ENCODE measurements at places on chromosomes 12 and 14.

- no peak for DNase-seq
Observed at GRCh38 chr14:23536494-23536893, 15.1 kb downstream of the ZFHX2 start.

DNA sequence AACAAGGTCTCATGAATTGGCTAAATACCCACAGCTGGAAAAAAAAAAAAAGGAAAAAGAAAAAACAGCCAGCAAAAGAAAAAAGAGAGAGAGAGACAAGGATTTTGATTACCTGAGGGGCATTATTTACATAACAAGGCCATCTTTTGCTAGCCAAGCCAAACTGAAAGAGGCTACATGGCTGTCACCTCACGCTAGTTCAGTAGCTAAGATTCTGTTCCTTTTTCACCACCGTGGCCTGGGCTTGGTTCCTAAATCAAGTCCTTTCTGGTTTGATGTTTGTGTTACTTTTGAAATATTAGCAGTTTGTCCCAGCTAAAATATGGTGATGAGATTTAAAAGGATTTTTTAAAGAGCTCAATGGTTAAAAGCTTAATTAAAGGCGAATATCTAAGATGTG, 2.0 kb upstream of the SDS start:
- no peak for DNase-seq

DNA sequence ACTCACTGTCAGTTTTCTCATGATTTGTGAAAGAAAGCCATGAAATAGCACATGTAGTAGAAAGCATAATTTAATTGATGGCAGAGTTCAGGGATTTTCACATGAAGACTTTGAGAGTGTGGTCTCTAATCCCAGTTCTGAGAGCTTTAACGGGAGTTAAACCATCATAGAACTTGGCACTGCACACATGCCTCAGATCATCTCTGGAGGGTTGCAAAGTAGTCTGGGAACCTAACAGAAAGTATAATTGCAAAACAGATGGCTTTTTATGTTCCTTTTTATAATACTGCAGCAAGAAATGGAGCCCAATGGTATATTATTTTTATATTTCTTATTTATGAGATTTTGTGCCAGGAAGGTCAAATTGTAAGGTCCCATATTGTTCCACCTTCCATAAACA, 77.9 kb downstream of the BHLHE41 start:
- DNase-seq: no peak

GRCh38 chr12:50568338-50569091, 63.7 kb downstream of the DIP2B start:
- no peak for DNase-seq

DNA sequence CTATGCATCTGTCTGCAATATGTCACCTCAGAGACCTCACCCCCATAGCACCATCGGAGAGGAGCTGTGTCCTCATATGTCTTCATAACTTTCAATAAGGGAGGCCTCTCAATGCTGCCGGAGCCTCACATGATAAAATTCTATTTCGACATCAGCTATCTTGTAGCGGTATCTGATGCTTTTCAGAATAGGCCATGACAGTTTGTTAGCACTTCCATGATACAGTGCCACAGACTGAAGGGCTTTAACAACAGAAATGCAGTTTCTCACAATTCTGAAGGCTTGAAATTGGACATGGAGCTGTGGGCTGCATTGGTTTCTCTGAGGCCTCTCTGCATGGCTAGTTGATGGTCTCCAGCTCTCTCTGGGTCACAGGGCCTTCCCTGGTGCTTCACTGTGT, 125.0 kb upstream of the PZP start:
- DNase-seq: no peak

- no peak for DNase-seq
Observed at GRCh38 chr14:30608533-30609006, 13.5 kb upstream of the SCFD1 start.

- DNase-seq: peak; percentile 5
Observed at GRCh38 chr14:52793061-52793460, 1.7 kb upstream of the GNPNAT1 start.

DNA sequence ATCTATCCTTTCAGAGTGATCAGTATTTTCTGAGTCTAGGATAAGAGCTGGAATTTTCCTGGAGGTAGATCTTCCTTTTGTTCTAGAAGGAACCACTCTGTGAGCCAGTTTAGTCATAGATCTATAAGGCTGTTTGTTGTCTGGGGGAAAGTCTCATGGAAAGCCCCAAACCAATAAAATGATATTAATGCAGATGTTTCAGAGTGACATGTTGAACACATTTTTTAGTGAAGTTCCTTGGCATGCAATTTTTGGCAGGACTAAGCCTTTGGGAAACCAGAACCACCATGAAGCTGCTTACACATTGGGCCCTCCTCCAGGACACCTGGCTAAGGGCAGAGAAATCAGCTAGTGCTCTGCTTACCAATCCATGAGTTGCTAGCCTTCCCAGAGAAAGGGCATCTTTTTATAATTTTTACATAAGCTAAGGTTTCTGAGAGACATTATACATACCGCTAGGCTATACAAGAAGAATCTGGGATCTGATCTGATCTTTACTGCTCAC, 101.5 kb upstream of the PCED1B start:
- no peak for DNase-seq

DNA sequence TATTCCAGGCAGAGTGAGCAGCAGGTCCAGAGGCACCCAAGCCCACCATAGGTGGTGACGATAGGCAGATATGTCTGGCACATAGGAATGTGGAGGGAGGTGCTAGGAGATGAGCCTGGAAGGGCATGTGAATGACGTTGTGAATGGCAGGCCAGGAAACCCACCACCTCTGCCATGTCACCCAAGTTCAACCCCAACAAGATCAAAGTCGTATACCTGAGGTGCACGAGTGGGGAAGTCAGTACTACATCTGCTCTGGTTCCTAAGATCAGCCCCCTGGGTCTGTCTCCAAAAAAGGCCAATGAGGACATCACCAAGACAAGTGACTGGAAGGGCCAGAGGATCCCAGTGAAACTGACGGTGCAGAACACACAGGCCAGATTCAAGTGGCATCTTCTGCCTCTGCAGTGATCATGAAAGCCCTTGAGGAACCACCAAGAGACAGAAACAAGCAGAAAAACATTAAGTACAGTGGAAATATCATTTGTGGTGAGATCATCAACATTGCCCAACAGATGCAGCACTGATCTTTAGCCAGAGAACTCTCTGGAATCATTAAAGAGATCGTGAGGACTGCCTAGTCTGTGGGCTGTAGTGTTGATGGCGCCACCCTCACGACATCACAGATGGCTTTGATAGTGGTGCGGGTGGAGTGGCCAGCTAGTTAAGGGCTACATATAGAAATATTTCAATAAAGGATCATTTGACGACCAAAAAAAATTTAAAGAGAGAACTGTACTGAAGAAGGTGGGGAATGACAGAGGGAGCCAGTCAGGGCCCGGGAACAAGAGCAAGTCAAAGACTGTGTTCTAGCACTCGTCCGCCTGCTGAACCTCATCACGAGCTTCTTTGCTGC, 99.7 kb downstream of the ZFP36L1 start:
- no peak for DNase-seq

GRCh38 chr12:795305-795704, 42.9 kb downstream of the WNK1 start:
- no peak for DNase-seq

GRCh38 chr12:26327975-26328644, 132.7 kb downstream of the SSPN start:
- no peak for DNase-seq

DNA sequence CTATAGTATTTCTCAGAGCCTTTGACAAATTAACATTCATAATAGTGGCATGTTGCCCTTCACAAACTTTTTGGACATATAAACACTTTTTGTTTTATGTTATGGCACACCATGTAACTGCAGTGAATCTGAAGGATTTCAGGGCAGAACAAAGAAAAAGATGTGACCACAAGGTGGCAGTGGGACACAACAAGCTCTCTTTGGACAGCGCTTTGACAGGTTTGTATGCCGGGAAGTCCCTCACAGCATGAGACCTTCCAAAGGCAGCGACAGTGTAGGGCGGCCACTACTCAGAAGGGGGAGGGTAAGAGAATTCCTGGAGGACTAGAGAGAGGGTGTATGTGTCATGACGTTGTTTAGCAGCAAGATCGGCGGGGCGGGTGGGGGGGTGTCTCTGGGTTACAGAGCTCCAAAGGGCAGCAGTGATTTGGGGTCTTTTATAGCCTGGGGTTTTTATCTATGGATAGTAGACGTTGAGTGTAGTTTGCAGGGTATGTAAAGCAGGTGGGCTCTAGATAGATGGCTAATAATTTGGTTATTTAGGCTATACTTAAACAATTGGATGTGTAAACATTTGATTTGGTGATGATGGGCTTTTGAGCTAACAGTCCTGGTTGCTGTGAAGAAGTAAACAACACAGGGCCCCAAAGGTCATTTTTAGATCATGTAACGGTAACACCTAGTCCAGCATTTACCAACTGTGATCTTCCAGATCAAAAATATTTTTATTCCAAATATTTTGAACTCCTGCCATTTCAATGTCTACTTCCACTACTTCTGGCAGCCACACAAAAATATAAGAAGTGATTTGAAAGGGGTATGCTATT, 22.9 kb downstream of the ETFBKMT start:
- peak; percentile 62 for DNase-seq

DNA sequence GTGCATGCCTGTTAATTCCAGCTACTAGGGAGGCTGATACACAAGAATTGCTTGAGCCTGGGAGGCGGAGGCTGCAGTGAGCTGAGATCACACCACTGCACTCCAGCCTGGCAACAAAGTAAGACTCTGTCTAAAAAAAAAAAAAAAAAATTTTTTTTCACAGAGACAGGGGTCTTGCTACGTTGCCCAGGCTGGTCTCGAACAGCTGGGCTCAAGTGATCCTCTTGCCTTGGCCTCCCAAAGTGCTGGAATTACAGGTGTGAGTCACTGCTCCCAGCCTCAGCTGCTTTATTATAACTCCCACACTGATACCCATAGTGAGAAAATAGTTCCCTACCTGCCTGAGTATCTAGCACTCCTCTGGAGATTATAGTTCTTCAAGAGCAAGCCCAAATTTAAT, 11.2 kb downstream of the HAUS4 start:
- no peak for DNase-seq

DNA sequence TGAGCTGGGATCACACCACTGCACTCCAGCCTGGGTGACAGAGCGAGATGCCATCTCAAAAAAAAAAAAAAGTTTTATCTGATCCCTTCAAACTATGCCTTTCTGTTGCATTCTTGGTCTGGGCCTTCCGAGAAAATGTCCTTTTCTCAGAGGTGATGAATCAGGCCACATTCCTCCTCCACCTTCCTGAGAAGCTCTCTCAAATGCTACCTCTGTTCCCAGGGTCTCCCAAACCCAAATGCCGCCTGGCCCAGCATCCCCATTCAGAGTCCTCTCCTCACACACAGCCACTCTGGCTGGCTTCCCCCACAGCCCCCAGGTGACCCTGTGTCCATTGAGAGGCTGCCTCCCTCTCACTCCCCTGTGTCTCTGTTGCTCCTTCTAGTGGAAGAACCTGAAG, 19.7 kb upstream of the TMED10 start:
- no peak for DNase-seq

DNA sequence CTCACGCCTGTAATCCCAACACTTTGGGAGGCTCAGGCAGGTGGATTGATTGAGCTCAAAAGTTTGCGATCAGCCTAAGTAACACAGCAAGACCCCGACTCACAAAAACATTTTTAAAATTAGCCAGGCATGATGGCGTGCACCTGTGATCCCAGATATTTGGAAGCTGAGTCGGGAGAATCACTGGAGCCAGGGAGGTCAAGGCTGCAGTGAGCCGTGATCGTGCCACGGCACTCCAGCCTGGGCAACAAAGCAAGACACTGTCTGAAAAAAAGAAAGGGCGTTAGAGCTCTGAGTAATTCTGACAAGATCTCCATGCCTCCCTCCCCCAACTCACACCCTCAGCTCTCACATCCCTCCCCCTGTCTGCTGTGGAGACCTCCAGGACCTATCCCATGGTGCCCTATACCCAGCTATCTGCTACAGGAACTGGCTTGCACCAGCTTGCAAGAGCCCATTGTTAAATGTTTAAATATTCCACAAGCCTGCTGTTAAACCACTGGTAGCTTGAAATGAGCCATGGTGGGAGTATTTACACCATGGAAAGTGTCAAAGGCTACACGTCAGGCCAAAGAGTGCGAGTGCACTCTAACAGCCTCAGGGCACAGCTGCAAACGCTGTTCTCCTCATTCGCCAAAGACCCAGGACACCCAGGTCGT, 35.1 kb upstream of the PPP2R5C start:
- no peak for DNase-seq

DNA sequence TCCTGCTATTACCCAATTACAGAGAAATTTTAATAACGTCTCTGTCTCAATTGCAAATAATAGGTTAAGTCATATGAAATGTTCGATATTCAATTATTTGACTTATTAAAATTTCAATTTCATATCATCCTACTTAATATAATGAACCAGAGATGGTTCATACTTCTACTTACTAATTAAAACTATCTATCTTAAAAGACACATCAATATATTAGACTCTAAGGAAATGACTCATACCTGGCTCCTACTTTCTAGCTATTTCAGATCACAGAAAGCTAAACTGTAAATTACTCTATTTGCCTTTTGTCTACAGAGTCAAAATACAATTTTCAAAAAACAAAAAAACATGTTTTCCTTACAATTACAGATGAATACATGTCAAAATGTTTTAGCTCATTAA, 99.6 kb downstream of the CAPZA3 start:
- no peak for DNase-seq

- DNase-seq: no peak
Observed at GRCh38 chr12:120759591-120760348, 34.1 kb downstream of the ACADS start.

GRCh38 chr14:87065366-87065765, 927.6 kb downstream of the GALC start:
- DNase-seq: no peak

- no peak for DNase-seq
Observed at GRCh38 chr12:109369831-109370230, 22.1 kb downstream of the MYO1H start.

GRCh38 chr12:94593822-94594442, 56.4 kb downstream of the TMCC3 start:
- no peak for DNase-seq

GRCh38 chr14:32043624-32044023, 33.5 kb upstream of the ARHGAP5 start:
- no peak for DNase-seq

GRCh38 chr14:65502676-65503124, 90.2 kb downstream of the FUT8 start:
- no peak for DNase-seq

GRCh38 chr12:85747941-85748495, 88.2 kb downstream of the RASSF9 start:
- DNase-seq: no peak

DNA sequence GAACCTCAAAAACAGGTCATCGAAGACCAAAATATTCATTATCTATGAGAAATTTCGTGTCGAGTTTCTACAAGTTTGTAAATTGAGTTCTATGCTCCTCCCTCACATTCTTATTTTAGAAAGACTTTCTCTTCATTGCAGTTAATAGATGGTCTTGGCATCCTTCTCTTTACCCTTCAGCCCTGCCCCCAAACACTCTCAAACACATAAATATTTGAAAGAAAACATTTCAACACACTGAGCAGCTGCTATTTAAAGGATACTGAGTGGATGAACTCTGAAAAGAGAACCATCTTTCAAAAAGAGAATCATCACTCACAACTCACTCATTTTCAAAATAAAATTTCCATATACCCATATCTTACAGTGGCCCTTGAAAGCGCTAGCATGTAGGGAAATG, 67.1 kb downstream of the NUAK1 start:
- DNase-seq: no peak
